HTR-8/SVneo (cell line): ENCODE measurements at places on chromosomes 1 and 21.

DNA sequence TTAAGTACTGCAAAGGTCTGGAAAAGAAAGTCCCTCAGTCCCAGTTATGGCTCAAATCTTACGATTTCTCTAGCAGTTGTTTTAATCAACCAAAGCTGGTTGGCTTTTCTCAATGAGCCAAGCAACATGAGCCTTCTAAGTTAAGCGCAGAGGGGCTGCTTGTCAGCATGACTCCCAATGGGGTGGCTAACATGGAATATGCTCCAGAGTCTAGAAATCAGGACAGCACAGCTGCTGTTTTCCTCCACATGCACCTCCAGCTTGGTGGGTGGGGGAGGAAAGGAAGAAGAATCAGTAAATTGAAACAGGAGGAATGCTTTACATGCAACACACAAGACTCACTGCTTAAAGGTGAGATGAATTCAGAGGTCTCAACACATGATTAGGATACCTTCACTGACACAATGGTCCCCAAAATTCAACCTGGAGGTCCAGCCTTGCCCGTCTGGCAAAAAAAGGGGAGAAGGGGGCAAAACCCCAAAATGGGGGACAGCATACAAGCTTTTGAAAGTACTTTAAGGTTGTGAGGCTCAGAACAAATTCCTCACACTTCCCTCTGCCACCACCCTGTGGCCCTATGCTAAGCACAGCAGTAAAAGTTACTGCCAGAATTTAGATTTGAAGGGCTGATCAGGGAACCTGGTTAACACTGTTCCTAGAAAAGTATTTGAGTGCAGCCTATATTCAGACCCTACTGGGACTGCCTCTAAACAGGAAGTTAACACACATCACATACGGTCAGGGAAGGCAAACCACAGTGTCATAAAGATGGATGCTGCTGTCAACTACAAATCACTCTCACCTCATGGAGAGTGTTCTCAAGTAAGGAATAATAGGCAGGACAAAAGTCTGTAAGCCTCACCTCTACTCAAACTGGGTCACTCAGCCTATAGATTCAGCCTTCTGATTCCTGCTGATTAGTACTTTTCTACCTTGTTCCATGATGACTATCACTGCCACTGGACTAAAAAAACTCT lies 2.6 kb downstream of the GATAD2B start:
- peak; percentile 23 for DNase-seq

DNA sequence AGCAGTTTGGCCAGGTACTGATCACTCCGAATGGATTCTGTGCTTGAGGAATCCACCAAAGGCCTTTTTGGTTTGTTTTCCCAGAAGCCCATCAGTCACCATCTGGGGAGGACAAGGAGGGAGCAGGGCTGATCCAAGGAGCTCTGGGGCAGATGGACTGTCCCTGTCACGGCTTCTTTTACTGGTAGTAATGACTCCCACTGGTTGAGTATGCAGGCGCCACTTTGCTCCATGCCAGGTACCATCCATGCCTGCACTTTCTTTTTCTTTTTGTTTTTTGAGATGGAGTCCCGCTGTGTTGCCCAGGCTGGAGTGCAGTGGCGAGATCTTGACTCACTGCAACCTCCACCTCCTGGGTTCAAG lies 101.7 kb downstream of the UBIAD1 start:
- no peak for DNase-seq

GRCh38 chr1:85612704-85613361 lies 32.3 kb downstream of the CCN1 start:
- DNase-seq: peak; percentile 56

GRCh38 chr1:46749404-46749803 lies 30.5 kb upstream of the EFCAB14 start:
- DNase-seq: no peak

DNA sequence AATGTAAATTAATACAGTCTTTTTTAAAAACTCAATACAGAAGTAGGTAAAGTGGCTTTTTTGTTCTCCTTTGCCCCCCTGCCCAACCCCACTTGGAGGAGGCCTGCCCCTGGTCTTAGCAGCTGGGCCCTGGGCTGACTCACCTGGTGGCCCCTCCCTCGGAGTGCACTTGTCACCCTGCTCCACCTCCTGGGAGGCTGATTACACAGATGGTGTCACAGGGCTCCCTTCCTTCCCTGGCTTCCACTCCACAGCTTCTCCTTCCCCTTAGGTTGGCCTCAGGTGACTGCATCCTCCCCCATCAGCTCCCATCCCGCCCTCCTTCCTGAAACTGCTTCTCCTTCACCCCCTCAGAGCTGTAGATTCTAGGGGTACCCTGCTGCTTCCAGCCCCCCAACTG lies 11.7 kb upstream of the CAPN9 start:
- DNase-seq: no peak

DNA sequence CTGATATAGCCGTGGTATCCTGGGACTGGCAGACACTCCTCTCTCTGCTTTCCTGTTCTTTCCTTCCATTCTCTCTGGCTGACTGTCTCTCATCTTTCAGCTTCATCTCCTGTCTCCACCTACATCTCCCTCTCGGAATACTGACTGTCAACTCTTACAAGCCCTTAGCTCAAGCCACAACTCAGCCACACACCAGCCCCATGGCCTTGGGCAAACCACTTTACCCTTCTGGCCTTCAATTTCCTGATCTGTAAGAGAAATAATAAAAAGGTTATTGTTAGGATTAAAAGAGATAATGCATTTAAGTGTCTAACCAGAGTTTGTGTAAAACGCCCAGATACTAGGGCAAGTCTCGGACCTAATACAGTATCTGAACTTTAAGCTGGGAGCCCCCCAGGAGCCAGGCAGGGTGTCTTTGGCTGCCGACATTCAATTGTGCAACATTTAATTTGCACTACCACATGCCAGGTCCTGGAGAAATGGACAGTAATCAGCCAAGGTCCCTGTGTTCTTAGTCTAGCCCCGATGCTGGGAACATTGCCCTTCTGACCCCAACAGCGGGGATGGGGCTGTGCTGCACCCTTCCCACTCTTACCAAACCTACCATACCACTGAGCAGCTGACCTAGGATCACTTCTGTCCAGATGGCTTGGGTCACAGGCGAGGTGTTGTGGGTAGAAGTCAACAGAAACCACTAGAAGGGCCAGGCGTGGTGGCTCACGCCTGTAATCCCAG lies 5.1 kb downstream of the ECHDC2 start:
- no peak for DNase-seq

GRCh38 chr1:47754221-47754620 lies 243.0 kb downstream of the TRABD2B start:
- DNase-seq: no peak

DNA sequence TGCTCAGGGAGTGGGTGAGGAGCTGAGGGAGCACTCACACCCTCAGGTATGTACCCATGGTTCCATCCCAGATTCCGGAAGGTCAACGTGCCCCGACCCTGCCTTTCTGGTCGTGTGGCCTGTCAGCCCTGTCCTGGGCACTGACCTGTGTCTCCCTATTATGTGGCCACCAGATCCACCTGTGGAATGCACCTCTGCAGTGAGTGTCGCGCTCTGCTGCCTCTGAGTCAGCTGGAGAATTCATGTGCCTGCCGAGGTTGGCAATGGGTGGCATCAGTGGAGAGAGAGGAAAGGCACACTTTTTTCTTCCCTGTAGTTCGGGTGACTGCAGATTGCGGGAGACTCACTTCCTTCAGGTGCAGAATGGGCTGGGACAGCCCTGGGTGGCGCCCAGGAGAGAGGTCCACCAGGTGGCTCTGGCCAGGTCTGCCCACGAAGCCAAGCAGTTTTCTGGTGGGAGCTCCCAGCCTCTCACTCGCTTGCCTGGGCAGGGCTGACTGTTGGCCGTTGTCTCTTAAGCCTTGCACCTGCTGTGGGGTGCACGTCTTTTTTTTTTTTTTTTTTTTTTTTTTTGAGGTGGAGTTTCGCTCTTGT lies 176.1 kb upstream of the TMEM51 start:
- DNase-seq: no peak

GRCh38 chr1:41844255-41844654 lies 74.5 kb downstream of the HIVEP3 start:
- no peak for DNase-seq

DNA sequence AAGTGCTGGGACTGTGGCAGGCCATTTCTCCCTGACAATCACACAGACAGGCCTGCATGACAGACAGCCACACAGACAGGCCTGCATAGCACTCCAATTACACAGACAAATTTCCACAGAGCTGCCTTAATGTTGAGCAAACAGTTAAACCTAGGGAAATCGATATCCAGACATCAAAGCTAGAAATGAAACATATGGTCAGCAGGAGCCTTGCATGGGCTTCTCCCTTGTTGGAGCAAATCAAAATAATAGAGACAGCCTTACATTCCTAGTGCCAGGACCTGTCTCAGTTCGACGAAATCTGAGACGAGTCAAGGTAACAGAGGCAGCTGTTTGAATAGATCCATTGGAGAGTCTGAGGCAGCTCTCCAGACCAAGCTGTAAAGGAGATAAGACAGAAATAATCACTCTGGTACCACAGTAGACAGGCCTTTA lies 42.4 kb downstream of the OLFML3 start:
- no peak for DNase-seq

DNA sequence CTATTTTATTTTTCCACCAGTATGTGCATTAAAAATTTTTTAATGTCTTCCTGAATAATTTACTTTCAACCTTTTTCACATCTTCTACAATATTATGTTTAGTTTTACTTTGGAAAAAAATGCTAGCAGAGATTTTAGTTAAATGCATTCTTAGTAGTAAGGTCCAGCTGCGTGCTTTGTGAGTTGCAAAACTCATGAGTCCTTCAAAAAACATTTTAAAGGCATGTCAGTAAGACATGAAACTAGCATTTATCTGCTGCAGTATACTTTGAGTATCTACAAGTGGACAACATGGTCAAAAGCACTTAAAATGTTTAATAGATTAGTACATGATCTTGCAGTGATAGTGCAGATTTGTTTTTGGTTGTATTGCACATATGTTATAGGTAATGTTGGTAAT lies 139.0 kb downstream of the HS2ST1 start:
- DNase-seq: no peak

DNA sequence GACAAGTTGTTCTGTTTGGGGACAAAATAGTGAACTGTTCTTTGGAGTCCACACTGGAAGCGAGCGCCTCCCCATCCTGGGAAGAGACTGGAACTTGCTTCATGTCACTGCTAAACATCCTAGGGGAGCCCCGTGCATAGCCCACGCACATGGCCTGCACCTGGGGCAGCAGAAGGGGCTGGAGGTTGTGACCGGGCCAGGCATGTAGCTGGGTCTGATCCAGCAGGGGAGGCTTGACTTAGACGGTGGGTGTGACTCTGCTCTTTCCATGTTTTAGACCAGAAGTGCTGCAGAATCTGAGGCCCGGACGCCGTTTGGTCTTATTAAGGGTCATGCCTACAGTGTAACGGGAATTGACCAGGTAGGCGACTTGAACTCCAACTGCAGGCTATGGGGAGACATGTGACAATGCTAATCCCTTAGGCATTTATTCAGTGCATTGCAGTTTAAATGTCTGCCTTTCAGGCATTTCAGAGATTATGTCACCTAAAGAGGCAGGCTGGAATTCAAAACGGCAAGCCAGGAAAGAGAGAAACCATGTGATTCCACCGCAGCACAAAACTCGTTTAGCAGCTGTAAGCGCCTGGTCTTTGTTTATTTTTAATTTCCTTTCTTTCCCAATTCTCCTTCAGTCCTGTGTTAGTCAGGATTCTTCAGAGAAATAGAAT lies 21.8 kb downstream of the CAPN9 start:
- no peak for DNase-seq

GRCh38 chr1:30692201-30692947 lies 31.0 kb downstream of the MATN1 start:
- DNase-seq: no peak

DNA sequence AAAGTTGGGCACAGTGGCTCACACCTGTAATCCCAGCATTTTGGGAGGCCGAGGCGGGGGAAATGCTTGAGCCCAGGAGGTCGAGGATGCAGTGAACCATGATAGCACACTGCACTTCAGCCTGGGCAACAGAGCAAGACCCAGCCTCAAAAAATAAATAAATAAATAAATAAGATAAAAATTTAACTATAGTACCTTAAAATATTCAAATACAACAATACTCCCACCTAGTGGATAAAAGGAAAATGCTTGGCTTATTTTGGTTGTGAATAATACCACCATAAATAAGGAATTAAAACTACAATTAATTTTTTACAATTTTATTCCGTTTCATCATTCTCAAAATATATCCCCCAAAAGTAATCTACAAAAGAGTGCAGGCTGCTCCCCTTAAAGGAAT lies 8.1 kb downstream of the PSMG1 start:
- DNase-seq: no peak

DNA sequence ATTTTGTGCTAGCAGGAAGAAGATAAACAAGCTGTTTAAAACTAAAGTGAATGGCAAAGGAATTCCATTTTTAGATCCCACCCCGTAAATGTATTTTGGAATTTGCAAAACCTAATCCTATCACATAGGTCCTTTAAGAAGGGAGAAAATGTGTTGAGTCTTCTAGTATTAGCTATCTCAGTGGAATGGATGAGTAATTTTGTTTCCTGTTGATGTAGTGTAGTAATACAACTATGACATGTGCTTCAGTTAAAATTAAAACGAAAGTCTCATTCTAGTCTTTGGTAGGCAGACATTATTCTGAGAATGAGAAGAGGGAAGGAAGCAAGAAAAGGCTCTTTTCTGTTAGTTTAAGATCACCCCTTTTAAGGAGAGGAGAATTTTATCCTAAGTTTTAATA lies 265.9 kb upstream of the C1orf105 start:
- peak; percentile 34 for DNase-seq

DNA sequence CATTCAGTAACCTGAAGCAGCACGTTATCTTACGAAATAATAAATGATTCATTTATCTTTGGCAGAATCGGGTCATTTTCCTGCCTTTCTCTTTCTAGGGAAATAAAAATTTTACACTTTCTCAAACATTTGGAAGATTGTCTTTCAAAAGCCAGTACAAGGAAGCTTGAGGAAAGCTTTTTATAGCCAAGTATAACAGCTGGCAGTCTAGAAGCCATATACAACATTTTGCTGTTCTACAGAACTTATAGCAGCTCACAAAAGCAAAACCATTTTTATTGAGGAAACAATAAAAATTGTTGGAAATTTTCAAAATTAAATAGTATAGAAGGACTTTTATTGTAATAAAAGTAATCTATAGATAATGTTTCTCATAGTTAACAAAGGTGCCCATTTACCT lies 448.6 kb downstream of the SMYD3 start:
- no peak for DNase-seq

- no peak for DNase-seq
Measured at GRCh38 chr1:214292322-214292721, 11.4 kb downstream of the SMYD2 start.

DNA sequence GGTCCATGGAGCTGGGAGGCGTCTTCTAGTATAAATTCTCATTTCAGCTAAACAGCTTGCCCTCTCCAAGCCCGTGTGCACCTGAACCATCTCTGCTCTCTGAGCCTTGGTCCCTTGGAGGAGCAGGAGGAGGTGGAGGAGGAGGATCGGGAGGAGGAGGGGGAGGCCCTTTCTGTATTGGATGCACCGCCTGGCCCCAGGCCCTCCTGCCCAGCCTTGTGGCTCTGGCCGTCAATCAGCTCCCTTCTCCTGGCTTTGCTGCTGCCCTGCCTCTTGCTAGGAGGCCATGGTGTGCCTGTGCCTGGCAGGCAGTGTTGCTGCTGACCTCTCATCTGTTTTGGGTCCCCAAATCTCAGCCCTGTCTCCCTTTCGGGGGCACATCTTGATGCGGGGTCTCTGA lies 9.0 kb downstream of the COL18A1 start:
- DNase-seq: no peak

- no peak for DNase-seq
Measured at GRCh38 chr1:207878939-207879338, 32.0 kb downstream of the CD34 start.

- DNase-seq: peak; percentile 10
Measured at GRCh38 chr1:83901547-83902155, 97.3 kb downstream of the TTLL7 start.

GRCh38 chr1:236575523-236575922 lies 28.8 kb downstream of the HEATR1 start:
- DNase-seq: no peak
